Sigmoid colon (tissue), 7 donors: ENCODE measurements at places on chromosomes 3 and 15. TPM values are rescaled to one million over a fixed set of nuclear protein-coding genes. Genes with fewer than 3 reads are reported as not detected.

GRCh38 chr3:186471771-186472170 lies 72.4 kb downstream of the CRYGS start:
- no peak for DNase-seq

- no peak for DNase-seq
Observed at GRCh38 chr3:187211532-187212195, 14.4 kb downstream of the RTP1 start.

DNA sequence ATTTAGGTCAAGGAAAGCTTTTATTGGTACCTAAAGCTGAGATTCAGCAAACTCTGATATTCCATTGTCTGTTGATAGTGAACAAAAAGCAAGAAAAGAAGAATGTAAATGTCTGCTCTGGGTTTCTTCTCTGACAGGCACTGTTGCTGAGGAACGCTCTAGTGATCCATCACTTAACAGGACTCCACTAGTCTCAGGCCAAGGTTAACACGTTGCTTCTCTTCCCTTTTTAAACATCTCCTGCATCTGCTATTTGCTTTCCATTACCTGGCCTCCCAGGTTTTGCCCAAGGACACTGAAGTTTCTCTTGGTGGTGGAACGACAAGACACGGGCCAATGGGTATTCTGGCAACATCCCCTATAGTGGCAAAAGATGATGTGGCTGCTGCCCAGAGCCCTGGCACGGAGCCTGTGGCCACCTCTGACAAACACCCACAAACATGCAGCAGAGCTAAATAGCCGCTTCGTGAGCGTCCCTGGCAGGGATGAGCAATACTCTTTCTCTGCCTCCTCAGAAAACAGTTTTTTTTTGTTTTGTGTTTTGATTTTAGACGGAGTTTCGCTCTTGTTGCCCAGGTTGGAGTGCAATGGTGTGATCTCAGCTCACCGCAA lies 97.8 kb upstream of the AKAP13 start:
- DNase-seq, result no peak

DNA sequence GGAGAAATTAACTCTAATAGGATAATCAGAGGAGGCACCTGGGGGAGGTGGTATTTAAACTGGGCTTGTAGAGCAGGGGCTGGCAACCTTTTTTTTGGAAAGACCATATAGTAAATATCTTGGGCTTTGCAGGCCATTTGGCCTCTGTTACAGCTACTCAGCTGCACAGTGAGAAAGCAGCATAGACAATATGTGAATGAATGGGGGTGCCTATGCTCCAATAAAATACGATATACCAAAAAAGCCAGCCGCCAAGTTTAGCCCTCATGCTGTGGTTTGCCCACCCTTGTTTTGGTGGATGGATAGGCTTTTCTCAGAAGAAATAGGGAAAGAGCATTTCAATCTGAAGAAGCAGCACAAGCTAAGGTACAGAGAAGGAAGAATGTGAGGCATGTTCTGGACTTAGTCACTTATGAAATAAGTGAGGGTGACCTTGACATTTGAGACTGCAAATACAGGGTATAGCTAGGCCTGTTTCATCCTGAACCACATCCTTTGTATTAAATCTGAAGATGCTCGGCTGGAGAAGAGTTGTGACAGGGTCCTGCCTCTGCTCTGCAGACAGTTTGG lies 131.0 kb upstream of the NR2E3 start:
- no peak for DNase-seq

GRCh38 chr15:47890397-47891150 lies 173.3 kb downstream of the SEMA6D start:
- DNase-seq, result no peak

DNA sequence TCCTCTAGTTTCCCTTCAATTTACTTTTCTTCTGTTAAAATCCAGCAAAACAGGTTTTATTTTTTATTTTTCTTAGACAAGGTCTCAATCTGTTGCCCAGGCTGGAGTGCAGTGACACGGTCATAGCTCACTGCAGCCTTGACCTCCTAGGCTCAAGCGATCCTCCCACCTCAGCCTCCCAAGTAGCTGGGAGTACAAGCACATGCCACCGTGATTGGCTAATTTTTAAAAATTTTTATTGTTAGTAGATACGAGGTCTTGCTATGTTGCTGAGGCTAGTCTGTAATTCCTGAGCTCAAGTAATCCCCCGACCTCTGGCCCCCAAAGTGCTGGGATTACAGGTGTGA lies 41.6 kb downstream of the ILDR1 start:
- DNase-seq, result no peak

DNA sequence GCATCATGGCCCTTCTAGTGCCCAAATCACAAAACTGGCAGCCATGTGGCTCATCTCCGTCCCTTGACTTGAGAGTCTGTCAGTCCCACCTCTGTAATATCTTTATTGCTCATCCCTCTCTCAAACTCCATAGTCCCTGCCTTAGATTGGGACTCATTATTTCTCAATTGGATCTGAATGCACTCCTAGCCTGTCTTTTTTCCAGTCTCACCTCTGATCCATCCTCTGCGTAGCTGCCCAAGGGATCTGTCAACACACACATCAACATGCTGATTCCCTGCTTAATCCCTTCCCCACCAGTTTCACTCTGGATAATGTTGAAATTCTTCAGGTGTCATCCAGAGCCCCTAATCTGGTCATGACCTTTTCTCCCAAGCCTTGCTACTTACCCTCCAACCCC lies 39.3 kb downstream of the NMNAT3 start:
- DNase-seq, result no peak

- no peak for DNase-seq
Observed at GRCh38 chr3:184586851-184587250, 25.3 kb downstream of the EPHB3 start.

DNA sequence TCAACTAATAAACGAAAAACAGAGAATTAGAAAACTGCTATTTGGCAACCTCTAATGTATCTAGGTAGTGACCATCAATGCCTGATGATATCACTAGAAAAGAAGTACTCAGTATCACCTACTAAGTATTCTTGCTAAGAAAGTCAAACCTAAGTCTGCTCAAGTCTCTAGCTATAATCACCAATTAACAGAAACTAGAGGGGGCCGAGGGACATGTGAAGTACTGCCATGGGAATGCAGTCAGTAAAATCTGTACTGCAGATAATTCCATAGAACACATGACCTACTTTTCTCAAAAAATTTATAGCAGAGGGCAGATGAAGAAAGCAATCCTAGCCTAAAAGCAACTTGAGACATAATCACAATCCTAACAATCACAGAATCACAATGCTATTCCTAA lies 51.4 kb downstream of the CPEB1 start:
- DNase-seq, result no peak

The SLC28A2 gene
- total RNA-seq, result not detected

The PLS1 gene
- 0.55 TPM for total RNA-seq

The CAPN3 gene
- 6.8 TPM for total RNA-seq

The DPPA2 gene
- total RNA-seq, result not detected

The CHRNA3 gene
- total RNA-seq, result 5.4 TPM

The TNFAIP8L3 gene
- total RNA-seq, result 6.1 TPM

The TMEM40 gene
- not detected for total RNA-seq
